ENCODE measurements at places on chromosomes 6 and 20. TPM values are rescaled to one million over a fixed set of nuclear protein-coding genes. Genes with fewer than 3 reads are reported as not detected.

DNA sequence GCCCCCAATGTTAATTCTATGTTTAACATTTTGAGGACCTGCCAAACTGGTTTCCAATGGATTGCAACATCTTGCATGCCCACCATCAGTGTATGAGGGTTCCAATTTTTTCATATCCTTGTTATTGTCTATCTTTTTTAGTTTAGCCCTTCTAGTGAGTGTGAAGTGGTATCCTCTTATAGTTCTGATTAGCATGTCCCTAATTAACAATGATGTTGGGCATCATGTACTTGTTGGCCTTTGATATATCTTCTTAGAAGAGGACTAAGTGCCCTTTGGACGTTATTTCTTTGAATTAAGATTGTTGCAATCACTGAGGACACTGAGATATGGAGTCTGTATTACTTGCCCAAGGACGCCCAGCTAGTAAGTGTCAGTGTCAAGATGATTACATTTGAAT, 22.3 kb downstream of the GCNT2 start:
- DNase-seq = no peak

DNA sequence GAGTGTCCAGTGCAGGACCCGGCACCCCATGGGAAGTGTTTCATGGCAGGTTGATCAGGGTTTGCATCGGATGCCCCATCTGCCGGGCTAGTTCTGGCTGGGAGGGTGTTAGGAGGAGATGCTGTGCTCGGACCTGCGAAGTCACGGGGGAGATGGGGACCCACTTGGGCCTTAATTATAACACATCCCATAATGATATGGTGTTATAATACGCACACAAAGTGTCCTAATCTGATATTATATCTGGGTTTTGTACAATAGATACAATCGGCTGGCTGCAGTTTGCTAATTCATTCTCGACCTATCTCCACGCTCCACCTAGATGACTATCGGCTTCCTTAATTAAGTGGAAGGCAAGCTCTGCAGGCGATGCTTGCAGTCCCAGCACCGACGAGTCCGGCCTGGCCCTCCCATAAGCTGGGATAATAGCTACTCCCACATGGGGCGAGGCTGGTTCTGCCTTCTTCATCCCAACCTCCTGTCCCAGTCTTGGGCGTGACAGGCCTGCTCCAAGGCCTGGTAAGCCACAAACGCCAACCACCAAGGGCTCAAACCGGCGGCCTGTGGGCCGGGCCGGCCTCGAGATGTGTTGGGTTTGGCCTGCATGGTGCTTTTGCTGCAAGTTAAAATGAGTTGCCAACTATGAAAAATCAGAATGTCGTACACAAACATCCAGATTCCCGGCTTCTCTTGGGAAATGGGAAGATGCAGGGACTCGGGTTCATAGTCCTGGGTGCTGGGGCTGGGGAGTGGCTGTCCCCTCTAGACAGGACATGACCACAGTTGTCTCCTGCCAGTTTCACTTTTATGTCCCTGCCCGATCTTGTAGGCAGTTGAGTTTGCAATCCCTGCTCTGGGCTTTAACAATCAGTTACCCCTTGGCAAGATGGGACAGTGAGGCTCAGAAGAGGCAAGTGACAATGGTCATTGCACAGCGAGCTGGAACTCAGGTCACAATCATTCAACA, 32.7 kb downstream of the CEBPB start:
- DNase-seq = peak; percentile 42

GRCh38 chr20:21109144-21109543, 3.0 kb upstream of the LINC00237 start:
- no peak for DNase-seq

GRCh38 chr20:38094373-38094891, 60.9 kb downstream of the RPRD1B start:
- DNase-seq = peak; percentile 83

- DNase-seq = no peak
Observed at GRCh38 chr6:137665342-137665934, 171.2 kb upstream of the OLIG3 start.

GRCh38 chr6:14718861-14719260, 527.0 kb upstream of the JARID2 start:
- DNase-seq = no peak

- no peak for DNase-seq
Observed at GRCh38 chr6:37511910-37512399, 12.3 kb upstream of the CCDC167 start.

- DNase-seq = no peak
Observed at GRCh38 chr20:11394145-11394833, 523.4 kb upstream of the BTBD3 start.

DNA sequence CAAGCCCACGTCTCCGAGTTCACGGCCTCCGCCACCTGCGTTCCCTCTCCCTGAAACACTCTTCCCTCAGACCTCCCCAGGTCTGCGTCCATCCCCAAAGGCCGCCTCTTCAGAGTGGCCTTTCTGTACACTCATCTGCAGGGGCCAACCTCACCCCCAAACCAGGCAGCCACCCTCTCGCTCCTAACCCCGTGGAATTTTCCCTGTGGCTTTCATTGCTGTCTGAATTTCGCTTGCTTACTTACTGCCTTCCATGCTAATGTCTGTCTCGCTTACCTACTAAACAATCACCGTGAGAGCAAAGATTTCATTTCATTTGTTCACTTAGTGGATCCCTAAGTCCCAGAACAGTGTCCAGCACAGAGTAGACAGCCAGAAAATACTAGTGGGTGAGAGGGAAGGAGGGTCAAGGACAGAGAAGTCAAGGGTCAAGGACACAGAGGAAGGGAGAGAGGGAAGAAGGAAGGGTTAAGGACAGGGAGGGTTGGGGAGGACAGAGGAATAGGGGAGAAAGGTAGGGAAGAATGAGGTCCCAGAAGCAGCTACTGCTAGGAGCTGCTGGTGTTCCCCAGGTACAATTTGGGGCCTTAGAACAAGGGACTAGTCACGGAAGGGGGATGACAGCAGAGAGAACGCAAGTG, 114.7 kb downstream of the NFATC2 start:
- no peak for DNase-seq

GRCh38 chr6:5337573-5337972, 76.3 kb downstream of the FARS2 start:
- no peak for DNase-seq

GRCh38 chr6:51474022-51474975, 613.1 kb downstream of the PKHD1 start:
- no peak for DNase-seq

GRCh38 chr6:56959094-56959493, 4.2 kb downstream of the BEND6 start:
- DNase-seq = no peak

- no peak for DNase-seq
Observed at GRCh38 chr6:80333342-80333741, 226.9 kb downstream of the BCKDHB start.

- no peak for DNase-seq
Observed at GRCh38 chr6:139970591-139970991, 596.1 kb upstream of the CITED2 start.

DNA sequence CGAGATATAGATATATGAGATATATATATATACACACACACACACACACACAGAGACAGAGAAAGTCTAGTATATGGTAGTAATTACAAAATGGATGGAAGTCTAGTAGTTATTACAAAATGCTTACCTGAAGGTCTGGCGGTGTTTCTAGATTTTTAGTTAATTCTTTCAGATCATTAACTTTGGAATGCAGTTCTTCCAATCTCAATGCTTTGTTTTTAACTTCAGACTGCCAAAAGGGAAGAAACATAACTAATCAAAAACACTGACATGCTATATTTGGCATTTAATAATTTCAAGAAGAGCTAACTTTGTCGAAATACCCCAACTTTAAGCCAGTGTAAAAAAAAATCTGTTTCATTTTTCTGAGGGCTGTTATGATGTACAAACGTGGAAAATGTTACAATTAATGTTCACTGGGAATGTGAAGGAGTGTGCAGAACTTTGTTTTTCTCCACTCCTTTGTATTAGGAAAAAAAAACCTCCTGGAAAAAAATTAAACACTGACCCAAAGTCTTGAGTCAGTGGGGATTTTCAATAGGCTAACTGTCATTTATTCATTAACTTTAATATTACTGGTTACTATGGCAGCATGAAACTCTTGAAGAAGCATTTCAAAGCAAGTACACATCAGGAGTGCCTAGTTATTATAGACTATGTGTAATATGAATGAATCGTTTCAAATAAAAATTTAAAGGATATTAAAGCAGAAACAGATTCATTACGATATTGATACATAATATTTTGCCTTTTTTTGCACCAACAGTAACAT, 232.9 kb downstream of the SYNE1 start:
- DNase-seq = no peak

- DNase-seq = no peak
Observed at GRCh38 chr20:52991830-52992229, 19.7 kb downstream of the TSHZ2 start.

DNA sequence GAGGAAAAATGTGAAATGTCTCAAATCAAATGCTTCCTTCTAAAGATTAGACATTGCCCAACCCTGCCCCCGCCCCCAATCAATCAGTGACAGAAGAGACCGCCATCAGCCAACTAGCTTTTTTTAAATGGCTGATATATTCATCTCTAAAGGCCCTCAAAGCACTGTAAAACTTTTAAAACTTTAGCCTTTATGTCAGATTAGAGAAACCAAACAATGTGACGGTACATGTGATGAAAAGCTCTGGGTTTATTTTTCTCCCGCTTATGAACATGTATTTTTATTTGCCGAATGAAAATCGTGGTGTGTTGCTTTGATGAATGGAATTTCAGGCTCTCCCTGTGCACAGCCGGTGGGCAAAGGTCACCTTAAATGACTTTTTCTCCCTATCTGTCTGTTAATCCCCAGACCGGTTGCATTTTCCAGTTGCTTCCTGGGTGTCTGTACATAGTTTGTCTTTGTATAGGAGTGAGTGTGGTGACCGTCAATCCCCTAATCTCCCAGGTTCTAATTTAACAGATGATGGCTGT, 38.5 kb downstream of the TBC1D7 start:
- DNase-seq = no peak

- DNase-seq = no peak
Observed at GRCh38 chr20:21643417-21643816, 62.0 kb upstream of the PAX1 start.

DNA sequence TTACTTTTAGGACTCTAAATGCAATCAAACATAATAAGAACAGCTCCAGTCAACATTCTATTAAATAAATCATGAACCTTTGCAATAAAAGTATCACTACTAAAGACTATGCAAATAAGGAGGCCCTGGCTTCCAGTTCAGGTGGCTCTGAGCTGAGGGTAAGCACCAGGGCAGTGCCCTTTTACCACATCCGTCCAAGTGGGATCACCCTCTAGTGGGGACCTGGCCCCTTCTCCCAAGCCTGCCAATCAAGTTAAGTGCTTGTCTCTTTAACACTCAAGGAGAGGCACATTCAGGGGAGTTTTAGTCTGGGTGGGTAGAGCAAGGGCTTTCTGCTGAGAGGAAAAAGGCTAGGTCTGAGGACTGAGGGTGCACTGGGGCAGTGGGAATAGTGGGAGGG, 161.4 kb downstream of the TMEM200A start:
- no peak for DNase-seq

DNA sequence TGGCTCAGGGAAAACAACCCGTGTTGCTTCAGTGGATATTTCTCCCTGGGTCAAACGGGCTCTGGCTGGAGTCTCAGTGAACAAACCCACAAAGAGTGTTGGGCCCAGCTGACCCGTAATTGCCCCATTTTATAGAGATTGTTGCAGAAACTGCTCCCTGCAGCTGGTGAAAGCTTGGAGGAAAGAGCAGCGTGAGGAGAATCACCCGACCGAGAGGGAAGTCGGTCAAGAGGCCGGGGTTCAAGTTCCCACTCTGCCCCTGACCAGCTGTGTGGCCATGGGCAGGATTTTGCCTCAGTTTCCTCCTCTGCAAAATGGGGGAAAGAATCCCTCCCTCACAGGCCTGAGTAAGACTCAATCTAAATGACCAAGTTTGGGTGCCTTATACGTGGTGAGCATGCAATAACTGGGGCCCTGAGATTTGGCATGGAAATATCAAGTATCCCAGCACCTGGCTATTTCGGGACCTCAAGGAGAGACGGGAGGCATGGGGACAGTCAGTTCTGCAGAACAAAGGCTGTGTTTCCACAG, 1.7 kb upstream of the TGM2 start:
- no peak for DNase-seq

MYO6 gene
- 87.1 TPM for total RNA-seq

TRAPPC3L gene
- total RNA-seq = not detected

FAM184A gene
- 11.9 TPM for total RNA-seq

STX11 gene
- 1.7 TPM for total RNA-seq

MYT1 gene
- total RNA-seq = not detected

All from Peyer's patch (tissue), 4 donors.